ENCODE measurements at places on chromosomes 1 and 21.

DNA sequence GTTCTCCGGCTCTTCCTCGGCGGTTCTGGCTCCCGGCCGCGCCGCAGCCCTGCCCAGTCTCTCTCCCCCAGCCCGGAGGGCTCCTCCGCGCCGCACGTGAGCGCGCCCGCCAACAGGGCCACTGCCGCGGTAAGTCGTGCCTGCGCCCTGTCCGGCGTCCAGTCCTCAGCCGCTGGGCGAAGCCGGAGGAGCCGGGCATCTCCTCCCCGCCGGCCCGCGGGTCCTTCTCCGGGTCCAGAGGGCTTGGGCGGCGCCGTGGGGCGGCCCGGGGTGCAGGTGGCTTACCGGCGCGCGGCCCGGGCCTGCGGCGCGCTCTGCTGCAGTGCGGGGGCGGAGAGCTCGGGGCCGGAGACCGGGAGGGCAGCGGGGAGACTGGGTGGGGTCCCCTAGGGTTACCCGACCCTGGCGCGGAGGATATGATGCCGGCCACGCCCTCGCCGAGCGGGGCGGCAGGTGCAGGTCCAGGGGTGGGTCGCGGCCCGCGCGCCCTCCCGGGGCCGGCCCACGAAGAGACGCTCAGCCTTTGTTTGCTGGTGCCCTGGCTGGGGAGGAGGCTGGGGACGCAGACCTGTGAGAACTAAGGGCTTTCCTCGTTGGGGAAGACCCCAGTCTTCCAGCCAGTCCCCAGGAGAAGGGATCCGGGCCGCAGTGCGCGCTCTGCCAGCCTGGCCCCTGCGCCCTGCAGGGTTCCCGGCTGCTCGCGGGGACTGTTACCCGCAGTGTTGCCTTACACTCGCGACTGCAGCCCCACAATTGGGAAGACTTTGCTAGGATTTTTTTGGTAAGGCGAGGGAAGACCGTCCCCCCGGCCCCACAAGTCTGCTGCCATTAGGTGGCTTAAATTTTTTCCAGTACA, at the start of gene DOP1B:
DOP1B (plus strand) TSS at position 10 of the 856 bp plus-strand sequence. CDS start 7,910 bp downstream, outside the sequence.
- DNase-seq = no peak

- no peak for DNase-seq
These were observed 94.0 kb upstream of the RAB3GAP2 start for GRCh38 chr1:220366269-220366668.

DNA sequence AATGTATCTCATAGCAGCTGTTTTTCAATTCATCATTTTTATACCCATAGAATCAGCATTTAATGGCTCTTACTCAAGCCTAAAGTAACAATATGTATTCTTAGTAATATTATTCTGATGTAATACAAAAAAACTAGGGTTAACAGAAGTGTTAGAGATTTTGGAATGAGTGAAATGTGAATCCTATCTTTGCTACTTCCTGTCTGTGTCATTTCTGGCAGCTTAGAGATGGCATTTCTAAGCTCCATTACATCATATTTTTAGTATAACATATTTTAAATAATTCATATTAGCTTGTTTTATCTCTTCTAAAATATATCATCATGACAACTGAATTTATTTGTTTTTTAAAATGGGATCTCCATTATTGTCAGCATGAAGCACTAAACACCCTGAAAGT, 90.2 kb downstream of the LRRC7 start:
- DNase-seq = no peak

GRCh38 chr1:9753121-9753531, 70.6 kb downstream of the CLSTN1 start:
- no peak for DNase-seq

- no peak for DNase-seq
These were observed 93.8 kb upstream of the COL6A1 start for GRCh38 chr21:45887788-45888187.

DNA sequence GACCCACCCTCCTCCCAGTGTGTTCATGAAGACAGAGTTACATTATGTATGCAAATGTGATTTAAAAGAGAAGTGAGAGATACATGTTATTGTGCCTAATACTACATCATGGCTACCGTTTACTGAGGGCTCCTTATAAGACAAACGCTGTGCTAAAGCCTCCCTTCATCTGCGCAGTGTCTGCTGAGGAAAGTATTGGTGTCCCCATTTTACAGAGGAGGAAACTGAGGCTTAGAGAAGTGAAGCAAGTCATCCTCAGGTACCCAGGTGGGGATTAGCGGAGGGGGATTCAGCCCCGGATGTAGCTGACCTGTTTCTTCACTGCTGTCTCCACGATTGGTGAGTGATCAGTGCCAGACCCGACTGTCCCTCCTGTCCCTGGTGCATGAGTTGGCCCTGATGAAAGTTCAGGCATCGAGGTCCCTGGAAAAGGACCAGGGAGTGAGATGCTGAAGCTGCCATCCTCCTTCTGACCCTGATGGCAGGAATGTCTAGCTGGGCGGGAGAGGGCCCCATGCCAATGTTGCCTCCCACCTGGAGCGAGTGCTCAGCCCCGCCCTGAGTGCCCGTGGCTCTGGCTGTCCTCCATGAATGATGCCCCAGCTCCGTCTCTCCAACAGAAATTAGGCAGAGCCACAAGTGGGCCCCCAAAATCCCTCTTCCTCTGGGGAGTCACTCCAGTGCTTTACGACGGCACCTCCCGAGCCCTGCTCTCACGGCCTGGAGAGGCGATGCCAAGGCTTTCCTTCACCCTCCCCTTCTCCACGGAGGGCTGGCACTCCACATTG, 204.7 kb downstream of the KAZN start:
- DNase-seq = no peak

GRCh38 chr1:59100708-59101374, 196.1 kb upstream of the FGGY start:
- DNase-seq = peak; percentile 1

GRCh38 chr21:27498025-27498424, 531.1 kb upstream of the ADAMTS5 start:
- DNase-seq = no peak

DNA sequence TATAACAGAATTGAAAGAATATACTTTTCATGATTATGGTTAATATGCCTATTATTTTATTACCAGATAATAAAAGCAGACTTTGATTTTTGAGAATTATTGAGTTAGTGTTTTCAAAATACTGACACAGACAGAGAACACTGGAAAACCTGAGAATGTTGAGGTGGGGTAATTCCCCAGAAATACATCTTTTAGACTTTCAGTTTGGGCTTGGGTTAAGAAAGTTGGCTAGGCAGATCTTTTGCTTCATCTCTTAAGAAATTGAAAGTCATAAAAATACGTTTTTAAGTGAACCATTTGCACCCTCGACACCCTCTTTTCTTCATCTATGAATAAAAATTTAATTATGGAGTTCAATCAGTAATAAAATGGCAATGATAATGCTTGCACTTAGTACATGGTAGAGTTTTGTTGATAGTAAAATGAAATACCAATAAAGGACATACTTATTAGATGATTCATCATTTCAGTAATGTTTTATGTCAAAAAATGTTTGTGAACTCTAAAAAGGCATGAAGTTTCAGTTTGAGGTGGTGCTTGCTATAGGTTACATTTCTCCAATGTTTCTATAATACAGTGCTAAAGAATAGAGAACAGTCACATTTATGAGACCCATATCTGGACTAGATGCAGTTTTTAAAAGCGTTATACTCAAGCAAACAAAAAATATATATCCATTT, 1.9 kb upstream of the SAMSN1 start:
- DNase-seq = no peak

DNA sequence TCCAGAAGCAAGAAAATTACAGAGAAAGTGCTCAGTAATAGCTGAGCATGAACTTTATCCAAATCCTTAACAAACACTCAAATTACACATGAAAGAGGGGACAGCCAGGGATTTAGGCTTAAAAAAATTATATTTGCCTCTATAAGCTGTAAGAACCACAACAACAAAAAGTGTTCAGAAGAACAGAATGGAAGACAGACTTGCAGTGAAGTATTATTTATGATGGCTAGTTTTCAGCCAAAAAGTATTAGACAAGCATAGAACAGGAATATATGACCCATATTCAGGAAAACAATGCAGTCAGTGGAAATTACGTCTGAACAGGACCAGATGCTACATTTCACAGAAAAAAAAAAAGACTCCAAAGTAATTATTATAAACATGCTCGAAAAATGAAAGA, 1246.3 kb downstream of the NCAM2 start:
- no peak for DNase-seq

DNA sequence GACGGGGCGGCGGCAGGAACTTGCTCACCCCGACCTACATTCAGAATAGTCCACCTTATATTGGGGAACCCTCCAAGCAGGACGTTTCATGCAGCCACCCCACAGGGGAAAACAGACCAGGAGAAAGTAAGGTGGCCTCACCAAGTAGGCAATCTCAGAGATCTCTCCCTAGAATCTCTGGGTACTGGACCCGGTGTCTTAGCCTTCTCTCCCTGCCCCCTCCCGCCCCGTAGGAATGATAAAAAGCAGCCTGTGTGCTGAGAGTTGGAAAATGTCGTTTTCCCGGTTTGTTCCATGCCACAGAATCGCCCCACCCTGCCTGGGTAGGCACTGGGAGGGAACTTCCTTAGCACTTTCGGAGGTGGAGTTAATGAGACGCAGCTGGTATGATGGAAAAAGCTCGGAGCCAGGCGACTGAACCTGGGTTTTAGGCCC, 789 bp upstream of the PTPN14 start:
- peak; percentile 90 for DNase-seq

- DNase-seq = no peak
These were observed 156.2 kb upstream of the SPAG17 start for GRCh38 chr1:118340928-118341910.

- peak; percentile 46 for DNase-seq
These were observed 24.1 kb upstream of the THRAP3 start for GRCh38 chr1:36199934-36200741.

- DNase-seq = no peak
These were observed 76.9 kb upstream of the TNFSF18 start for GRCh38 chr1:173127369-173128307.

DNA sequence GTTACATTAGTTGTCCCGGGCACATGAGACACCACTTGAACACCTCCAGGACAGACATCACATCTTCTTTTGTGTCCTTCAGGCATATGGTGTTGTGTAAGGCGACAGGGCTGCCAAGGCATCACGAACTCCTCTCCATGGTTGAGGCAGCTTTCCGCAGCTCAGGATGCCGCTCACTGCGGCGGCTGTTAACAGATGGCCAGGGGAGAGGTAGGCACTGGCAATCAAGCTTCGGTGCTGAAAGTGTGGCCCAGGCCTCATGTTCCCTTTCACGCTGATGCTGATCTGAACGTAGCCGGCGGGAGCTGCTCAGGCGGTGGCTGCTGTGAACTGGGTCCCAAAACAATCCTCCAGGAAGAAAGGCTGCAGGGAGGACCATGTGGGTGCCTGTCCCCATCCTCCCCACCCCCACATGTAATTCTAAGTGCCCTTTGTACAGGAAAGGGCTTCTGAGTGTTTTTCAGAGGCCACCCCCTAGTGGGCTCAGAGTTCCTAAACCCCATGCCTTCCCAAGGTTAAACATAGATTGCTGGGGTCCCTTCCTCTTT, 287.1 kb upstream of the AJAP1 start:
- DNase-seq = no peak

GRCh38 chr1:31849653-31850052, 33.8 kb upstream of the SPOCD1 start:
- DNase-seq = no peak

- peak; percentile 81 for DNase-seq
These were observed 34.8 kb downstream of the MX1 start for GRCh38 chr21:41460578-41461527.

GRCh38 chr1:3066250-3066711, 2.7 kb upstream of the PRDM16 start:
- peak; percentile 59 for DNase-seq

GRCh38 chr1:154483941-154484803, 17.8 kb upstream of the TDRD10 start:
- no peak for DNase-seq

GRCh38 chr1:86567341-86567740, 20.5 kb downstream of the CLCA4 start:
- DNase-seq = no peak

GRCh38 chr1:169495916-169496315, 10.2 kb upstream of the SLC19A2 start:
- DNase-seq = no peak

GRCh38 chr1:1032424-1032823, 12.5 kb downstream of the AGRN start:
- DNase-seq = no peak

- DNase-seq = no peak
These were observed 49.3 kb downstream of the SH3GLB1 start for GRCh38 chr1:86753700-86754099.

DNA sequence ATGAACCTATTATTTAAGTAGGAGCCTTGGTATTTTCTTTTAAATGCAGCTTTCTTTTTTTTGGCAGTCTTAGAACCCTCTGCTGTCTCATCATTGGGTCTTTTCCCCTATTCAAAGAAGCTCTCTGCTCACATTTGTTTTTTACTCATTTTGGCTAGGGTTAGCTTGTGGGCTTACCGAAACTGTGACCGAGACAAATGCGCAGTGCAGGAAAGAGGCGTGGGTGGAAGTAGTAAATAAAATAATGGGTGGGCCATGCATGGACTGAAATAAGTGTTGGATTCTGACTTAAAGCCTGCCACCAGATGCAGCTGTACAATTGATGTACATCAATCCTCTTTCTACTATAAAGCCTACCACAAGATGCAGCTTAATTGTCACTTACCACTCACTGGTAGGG, 14.7 kb downstream of the XPR1 start:
- no peak for DNase-seq

DNA sequence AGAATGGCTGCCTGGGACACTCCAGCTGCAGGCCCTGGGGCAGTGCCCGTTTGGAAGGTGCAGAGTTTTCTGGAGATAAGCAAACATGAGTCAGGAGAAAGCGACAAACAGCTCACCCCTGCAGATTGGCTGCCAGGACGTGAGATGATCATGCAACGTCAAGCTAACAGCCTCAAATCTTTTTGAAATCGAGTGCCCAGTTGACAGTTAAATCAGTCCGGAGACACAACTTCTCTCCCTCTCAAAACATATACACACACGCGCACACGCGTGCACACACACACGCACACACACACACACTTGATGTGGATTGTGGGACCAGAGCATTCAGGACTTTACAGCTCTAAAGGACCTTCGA, 49.4 kb downstream of the TENT5C start:
- no peak for DNase-seq

- no peak for DNase-seq
These were observed 231 bp upstream of the RPS6KA1 start for GRCh38 chr1:26529405-26529654.

GRCh38 chr1:32703479-32704291, 1.1 kb upstream of the SYNC start:
- DNase-seq = peak; percentile 16

DNA sequence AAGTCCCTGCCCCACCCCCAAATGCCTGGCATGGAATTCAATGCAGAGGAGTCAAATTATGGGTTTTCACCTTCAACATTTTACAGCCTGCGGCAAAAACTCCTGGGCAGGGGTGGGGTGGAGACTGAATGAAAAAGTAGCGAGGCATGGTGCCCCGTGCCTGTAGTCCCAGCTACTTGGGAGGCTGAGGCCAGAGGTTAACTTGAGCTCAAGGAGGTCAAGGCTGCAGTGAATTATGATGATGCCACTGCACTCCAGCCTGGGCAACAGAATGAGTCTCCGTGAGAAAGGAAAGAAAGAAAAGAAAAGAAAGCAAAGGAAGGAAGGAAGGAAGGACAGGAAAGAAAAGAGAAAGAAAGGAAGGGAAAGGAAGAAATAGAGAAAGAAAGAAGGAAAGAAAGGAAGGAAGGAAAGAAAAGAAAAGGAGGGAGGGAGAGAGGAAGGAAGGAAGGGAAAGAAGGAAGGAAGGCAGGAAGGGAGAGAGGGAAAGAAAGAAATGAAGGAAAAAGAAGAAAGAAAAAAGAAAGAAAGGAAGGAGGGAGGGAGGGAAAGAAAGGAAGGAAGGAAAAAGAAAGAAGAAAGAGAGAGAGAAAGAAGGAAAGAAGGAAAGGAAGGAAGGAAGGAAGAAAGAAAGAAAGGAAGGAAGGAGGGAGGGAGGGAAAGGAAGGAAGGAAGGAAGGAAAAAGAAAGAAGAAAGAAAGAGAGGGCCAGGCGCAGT, 11.1 kb downstream of the LEMD1 start:
- DNase-seq = no peak
